ENCODE measurements at places on chromosomes 7 and 10.

DNA sequence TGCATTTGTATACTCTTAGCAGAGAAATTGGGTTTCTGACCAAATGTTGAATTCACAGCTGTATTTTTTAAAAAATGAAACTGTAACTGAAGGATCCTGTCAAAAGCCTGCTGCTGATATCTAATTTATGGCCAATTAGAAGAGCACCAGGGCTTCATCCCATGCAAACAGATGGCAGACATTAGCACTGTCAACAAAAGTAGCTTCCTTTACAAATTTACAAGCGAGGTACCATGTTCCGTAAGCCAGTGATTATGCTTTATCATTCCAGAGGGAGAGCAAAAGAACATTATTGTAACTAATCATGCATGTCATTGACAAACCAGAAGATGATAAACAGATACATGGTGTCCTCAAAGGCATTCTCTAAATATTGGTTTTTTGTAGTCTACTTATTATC is 177.2 kb upstream of the DKK1 start:
- no peak for DNase-seq

GRCh38 chr7:151493083-151493482 is 26.6 kb downstream of the RHEB start:
- DNase-seq: no peak

- DNase-seq: peak; percentile 91
Measured at GRCh38 chr7:141533149-141533949, 17.9 kb upstream of the AGK start.

GRCh38 chr10:26407406-26407969 is 30.7 kb upstream of the APBB1IP start:
- no peak for DNase-seq

DNA sequence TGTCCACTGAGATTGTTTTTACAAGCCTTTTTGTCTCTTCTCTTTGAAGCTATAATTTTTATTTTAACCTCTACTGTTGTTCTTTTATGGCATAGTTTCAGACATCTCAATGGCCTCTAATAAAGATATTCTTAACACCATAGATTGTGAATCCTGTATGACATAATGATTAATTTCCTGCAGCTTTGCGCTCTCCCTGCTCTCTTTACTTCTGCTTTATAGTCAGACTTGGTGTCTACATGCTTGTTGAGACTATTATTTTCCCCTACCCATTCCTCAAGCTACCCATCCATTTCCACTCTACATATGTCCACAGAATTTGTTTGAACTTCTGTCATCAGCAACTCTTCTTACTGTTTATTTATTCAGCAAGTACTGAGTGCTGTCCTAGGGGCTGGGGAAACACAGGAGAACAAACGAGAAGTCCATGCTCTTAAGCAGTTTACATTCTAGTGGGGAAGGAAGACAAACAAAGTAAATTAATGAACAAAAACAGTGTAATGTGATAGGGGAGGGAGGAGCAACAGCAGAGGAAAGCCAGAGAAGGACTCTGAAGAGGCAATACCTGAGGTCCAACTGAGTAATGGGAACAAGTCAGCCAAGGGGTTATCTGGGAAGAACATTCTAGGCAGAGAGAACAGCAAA is 110.1 kb downstream of the CDK14 start:
- DNase-seq: no peak

DNA sequence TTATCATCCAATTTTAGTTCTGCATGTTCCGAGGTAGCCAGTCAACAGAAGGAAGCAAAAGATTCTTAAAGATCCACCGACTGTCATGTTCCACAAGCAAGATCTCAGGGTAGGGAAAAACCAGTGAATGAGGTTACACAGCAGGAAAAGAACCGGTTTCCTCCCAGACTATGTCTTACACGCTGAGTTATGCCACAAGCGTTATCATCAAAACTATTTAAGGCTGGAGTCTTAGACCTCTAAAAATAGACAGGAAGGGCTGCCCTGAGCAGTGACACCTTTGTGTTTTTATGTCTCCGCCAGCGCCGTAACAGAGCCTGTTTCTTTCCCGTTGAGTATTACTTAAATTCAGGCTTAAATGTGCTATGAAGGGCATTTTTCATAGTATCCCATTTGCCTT is 48.3 kb downstream of the PROSER2 start:
- DNase-seq: no peak

DNA sequence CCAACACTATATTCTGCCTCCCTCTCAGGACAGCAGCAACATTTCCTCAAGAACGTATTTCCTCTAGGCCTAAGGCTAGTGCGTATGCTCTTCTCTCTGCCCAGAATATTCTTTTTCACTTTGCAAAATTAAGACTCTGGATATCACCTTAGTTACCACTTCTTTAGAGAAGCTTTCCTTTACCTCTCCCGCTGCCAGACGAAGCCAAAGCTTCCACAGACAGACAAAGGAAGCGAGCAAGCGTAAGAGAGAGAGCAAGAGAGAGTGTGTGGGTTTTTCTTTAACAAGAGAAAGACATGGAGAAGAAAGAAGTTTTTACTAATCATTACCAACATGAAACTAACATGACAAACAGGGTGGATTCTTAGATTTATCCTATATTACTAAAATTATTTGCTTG is 64.1 kb downstream of the P4HA1 start:
- DNase-seq: no peak

GRCh38 chr7:66173856-66174255 is 31.3 kb upstream of the TPST1 start:
- no peak for DNase-seq

- DNase-seq: peak; percentile 50
Measured at GRCh38 chr10:8060010-8060703, 5.7 kb downstream of the GATA3 start.

DNA sequence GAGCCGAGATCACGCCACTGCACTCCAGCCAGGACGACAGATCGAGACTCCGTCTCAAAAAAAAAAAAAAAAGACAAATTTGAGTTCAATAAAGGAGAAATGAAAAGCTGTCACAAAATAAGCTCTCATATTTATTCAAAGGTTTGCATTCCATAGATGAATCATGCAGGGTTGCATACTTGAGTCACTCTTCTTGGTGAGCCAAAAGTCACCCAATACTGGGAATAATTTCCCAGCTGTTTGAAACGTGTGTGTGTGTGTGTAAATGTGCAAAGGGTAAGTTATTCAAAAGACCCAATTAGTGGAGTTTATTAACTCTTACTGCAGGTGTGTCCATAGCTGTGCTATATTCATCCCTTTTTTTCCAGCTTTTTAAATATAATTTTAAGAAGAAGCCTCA is 297.7 kb downstream of the CCDC3 start:
- DNase-seq: no peak

DNA sequence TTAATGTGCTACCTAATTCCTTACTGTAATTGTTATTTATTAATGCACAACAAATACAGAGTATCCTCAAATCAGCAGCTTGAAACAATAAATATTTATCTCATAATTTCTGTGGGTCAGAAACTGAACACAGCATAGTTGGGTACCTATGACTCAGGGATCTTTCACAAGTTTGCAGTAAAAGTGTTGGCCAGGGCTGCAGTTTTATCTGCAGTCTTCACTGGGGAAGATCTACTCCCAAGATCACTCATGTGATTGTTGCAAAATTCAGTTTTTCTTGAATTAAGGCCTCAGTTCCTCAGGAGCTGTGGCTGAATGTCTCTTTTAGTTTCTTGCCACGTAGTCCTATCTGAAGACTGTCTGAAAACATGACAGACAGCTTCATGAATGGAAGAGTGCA is 237.8 kb downstream of the ZWINT start:
- DNase-seq: no peak

DNA sequence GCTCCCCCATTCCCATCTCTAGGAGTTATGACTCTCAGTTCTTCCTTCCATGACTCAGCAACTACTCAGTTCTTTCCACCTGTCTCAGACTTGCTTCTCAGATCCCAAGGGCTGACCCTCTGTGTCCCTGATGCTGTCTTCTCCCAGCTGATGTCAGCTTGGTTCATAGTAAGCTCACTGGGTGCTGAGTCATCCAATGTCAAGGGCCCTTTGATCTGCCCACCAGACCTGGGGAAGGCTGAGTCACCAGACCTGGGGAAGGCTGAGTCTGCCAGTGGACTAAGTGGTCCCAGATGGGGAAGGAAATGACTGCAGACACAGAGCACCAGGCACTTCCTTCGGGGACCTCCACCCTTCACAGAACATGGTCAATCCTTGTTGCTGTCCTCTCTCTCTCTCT is 76.1 kb upstream of the ZEB1 start:
- DNase-seq: peak; percentile 3

Measured in RPMI8226 (cell line).